ENCODE measurements at places on chromosomes 4 and X.

DNA sequence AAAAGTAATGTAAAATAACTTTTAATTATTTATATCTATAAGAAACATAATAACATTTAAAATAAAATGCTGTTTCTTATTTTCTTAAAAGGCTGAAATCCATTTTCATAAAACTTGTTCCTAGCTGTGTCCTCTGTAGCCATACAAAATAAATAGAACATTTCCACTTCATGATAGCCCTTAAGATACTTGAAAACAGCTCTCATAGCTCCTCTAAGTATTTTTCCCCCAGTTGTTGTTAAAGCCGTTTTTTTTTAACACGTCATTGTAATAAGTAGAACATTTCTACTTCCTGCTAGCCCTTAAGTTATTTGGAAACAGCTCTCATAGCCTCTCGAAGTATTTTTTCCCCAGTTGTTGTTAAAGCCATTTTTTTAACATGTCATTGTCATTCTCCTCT, 97.3 kb upstream of the SOX3 start:
- no peak for DNase-seq

DNA sequence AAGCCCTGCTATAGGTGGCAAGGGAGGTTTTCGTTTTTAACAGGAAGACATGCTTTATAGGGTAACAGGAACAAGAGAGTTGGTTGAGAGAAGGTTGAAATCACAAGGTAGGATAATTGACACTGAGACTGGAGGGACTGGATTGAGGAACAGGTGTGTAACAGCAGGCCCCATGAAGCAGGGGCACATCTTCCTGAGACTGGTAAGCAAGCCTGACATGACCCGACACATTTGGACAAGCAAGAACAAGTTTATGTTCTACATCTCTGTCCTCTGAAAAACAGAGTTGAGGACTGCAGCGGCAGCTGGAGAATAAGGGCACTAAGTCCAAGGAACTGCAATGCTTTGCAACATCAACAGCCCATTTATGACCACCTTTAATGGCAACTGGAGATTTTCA, 5.2 kb downstream of the RPS4X start:
- no peak for DNase-seq

- no peak for DNase-seq
Observed at GRCh38 chr4:94208918-94209317, 1.3 kb downstream of the SMARCAD1 start.

DNA sequence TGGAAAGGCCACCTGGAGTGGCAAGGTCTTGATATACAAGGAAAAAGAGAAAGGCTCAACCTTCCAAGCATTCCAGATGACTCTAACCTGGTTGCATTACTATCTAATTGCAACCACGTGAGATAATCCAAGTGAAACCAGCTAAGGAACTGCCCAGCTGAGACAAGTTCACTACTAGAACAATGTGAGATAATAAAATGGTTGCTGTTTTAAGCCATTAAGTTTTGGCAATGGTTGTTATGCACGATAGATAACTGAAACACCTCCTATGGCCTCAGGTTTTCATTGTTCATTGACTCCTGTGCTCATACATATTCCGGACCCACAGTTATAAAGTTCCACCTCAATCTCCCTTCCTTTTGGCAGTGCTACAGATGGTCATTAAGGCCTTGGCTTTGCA, 9.2 kb upstream of the CXorf66 start:
- DNase-seq, result no peak

DNA sequence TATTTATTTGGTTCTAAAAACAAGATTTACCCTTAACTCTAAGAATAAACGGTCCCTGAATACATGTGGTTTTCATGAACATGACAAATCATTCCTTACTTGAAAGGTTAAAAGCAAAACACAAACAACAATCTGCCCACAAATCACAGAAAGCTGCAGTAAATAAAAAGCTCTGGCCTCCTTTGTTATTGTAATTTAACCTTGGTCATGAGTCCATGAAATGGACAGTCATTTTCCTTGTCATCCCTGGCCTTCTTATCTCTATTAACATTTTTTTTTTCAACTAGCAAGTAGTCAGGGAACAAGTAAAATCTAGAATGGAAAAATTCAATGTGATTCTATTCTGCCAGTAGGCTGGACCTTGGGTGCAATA, 92.7 kb downstream of the SCD5 start:
- DNase-seq, result no peak

- peak; percentile 71 for DNase-seq
Observed at GRCh38 chrX:16838202-16839066, 31.7 kb downstream of the RBBP7 start.

GRCh38 chr4:76995776-76996175, 46.2 kb downstream of the SEPTIN11 start:
- no peak for DNase-seq

GRCh38 chrX:68249401-68249831, 183.9 kb downstream of the OPHN1 start:
- no peak for DNase-seq

- no peak for DNase-seq
Observed at GRCh38 chrX:19869193-19869592, 18.2 kb downstream of the SH3KBP1 start.

DNA sequence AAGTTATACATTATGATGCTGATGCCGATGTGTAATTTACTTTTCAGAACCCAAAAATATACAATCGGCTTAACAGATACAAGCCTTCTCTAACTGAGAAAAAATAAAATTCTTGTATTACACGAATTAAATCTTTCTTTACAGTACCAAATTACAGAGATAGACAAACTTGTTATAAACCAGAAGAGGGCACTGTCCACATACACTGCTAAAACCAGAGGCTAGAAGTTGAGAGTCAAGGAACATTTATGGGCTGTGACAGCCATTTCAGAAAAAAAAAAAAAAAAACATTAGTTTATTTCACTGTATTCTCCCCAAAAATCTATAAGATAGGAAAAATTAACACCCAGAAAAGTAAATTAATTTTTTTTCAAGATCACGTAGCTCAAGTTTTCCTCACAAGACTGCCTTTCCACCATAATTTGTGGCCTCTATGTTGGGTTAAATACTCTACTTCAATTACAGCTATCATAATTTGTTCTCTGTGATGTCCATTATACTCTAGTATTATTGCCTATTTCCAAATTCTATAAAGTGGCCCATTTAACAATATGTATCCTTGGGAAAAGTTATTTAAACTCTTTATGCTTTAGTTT, 12.0 kb downstream of the EREG start:
- DNase-seq, result peak; percentile 69

- no peak for DNase-seq
Observed at GRCh38 chr4:14837860-14838259, 164.4 kb upstream of the CPEB2 start.
